ENCODE measurements at places on chromosomes 12 and 14.
A peak's percentile ranks its signal among the peaks of the same experiment; 100 is the strongest.

DNA sequence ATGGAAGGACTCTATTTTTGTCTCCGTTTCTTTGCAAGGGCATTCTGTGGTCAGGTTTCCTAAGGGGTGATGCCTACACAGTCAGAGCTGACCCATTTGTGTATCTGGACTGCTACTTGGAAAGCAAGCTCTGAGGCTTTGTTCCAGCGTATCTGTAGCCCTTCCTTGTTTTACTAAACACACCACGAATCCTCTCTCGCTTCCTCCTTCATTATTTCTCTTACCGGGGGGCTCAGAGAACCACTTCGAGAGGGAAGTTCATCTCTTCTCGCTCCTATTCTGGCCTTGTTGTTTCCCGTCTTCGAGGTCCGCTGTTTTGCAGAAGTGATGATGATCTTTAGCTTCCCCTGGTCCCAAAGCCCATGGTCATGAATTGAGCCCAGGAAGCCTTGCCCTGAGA, 164.7 kb downstream of the SSPN start:
- DNase-seq: no peak

DNA sequence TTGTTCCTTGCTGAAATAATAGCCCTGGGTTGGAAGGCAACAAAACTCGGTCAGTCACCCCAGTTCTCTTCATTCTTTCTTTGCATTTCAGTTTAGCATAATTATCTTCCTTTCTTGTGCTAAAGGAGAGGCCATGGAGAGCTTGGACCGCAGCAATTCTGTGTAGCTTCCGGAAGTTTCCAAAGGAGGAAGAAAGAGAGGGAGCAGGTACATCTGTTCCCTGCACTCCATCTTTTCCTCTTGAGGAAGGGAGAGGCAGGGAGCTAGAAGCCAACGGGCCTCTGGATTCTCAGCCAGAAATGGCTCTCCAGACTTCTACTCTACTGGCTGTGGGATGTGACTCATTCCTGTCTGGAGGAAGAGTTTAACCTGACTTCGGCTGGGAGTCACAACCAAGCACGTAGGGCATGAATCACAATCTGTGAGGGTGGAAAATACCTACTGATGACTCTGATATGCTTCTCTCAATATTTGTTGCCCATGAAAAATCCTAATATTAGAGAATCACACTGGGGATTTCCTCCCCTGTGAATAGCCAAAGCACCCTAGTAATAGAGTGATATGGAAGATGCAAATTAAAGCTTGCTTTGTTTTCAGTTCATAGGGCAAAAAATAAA, 17.0 kb downstream of the ANO6 start:
- no peak for DNase-seq

DNA sequence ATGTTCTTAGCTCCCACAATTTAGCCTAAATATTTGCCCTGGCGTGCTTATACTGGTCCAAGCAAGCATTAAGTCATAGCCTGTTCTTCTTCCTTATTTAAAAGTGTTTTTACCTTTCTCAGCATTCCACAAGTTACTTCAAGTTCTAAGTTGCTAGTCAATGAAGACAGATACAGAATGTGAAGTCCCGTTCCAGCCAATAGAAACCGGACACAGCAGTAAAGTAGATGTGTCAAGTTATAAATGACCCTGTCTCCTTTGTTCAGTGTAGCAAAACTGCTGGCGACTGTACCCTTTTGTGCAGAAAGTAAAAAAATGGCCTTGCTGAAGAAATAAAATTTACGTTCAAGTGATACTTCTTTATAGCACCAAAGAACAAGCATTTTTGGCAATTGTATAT, 3.9 kb downstream of the SNAPC1 start:
- no peak for DNase-seq

GRCh38 chr14:69299286-69300035, 39.5 kb downstream of the GALNT16 start:
- DNase-seq: no peak

- no peak for DNase-seq
These were observed 60.4 kb upstream of the PTHLH start for GRCh38 chr12:28032811-28033537.

- DNase-seq: no peak
These were observed 217.9 kb downstream of the CRADD start for GRCh38 chr12:93895089-93895445.

GRCh38 chr12:41277946-41278267, 89.8 kb downstream of the PDZRN4 start:
- no peak for DNase-seq

DNA sequence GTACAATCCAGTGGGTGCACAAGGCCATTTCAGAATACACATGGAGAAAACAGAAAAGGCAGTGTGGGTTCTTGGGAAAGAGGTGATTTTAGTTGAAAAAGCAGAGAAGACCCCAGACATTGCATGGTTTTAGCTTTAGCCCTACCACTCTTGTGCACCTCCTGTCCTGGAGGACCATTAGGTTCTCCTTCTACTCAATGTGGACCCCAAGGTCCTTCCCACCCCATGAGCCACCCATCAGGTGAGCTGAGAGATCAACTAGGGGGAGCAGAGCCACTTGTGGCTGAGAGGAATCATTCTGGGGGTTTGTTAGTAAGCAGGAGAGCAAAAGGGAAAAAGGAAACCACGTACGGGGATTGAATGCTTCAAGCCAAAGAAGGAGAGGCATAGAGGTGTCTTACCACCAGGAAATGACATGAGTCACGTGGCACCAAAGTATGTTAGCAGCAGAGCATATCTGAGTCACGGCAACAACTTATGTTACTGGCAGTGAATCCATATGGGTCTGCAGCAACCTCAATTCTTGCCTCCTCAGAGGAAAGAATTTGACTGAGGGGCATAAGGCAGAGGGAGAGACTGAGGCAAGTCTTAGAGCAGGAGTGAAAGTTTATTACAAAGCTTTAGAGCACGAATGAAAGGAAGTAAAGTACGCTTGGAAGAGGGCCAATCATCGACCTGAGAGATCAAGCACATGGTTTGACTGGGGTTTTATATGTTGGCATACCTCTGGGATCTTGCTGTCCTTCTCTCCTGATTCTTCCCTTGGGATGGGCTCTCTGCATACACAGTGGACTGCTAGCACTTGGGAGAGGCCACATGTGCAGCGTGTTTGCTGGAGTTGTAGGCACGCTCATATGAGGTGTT, 73.9 kb downstream of the HSD17B6 start:
- peak; percentile 62 for DNase-seq

DNA sequence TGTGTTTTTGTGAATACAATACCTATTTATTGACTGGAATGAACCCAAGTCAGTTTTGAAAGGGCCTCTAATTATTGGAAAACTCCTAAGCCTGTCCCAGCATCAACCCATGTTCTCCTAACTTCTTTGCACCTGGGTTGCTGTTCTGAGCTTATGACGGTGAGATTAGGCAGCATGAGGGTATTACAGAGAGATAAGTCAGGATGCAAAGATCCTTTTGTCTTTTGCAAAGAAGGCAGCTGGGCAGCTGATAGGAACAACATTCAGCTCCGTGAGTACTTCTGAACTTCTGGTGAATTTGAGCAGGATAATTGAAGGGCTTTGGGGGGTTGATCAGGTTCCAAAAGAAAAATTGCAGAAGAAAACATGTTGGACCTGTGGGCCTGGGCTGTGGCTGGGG, at the start of gene PDE6H:
Gene PDE6H, plus strand, starts transcription at position 227 of the 400 bp plus-strand sequence. CDS start 4,971 bp downstream, outside the sequence.
- no peak for DNase-seq

- DNase-seq: no peak
These were observed 1127.0 kb downstream of the GALC start for GRCh38 chr14:86865934-86866333.

DNA sequence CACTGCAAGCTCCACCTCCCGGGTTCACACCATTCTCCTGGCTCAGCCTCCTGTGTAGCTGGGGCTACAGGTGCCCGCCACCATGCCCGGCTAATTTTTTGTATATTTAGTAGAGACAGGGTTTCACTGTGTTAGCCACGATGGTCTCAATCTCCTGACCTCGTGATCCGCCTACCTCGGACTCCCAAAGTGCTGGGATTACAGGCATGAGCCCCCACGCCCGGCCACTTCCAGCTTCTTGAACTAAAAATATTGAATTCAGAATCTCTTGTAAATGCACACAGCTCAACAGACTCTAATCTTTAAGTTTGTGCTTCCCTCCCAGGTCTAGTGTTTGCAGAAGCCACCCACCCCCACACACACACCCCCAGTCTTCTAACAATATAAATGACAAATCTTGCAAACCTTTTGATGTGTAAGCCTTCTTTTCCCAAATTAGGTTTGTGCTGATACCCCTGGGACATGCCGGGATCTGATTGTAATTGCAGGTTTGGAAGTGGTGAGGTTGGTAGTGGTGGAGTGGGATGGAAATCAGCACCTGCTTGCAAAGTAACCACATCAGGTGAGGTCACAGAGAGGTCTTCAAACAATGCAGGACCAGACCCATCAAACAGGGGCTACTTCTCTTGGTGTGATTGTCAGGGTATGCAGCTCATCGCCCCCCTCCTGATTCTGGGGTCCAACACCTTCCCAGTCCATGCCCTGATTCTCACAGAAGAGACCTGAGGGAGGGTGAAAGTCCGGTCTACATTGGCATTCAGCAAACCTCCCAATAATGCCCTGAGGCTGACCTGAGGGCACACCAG, 51.4 kb upstream of the GPR132 start:
- no peak for DNase-seq

GRCh38 chr12:109596418-109597244, 23.0 kb downstream of the MVK start:
- DNase-seq: no peak

DNA sequence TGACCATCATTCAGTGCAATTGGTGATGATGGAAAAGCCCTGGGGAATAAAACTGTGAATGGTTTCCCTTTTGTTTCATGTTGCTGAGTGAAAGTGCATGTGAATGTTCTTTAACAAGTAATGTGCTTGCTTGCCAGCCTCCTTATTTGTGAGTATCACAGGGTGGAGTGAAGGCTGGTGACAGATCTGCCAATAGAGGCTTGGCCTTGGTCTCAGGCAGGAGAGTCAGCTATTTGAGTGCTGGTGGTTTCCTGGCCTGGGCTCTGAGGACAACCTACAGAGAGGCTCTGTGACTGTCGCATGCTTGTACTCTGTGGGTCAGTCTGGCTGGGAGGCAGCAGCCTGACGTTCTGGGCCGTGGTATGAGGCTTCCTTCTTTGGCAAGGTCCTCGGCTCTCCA, 20.7 kb downstream of the KRT85 start:
- DNase-seq: no peak

DNA sequence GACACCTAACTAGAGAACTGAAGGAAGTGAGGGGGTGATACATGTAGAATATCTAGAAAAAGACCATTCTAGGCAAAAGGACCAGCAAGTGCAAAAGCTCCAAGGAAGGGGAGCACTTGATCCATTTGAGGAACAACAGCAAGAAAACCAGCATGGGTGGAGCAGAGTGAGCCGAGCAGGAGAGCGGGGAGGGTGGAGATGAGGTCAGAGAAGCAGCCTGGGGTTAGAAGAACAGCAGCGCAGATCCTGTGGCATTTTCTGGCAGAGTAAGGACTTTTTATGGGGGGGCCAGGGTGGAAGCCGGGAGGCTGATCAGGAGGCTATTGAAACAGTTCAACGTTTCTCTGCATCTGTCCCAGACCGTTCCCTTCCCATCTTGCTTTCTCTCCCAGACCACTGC, 24.5 kb upstream of the TMCC3 start:
- DNase-seq: no peak

DNA sequence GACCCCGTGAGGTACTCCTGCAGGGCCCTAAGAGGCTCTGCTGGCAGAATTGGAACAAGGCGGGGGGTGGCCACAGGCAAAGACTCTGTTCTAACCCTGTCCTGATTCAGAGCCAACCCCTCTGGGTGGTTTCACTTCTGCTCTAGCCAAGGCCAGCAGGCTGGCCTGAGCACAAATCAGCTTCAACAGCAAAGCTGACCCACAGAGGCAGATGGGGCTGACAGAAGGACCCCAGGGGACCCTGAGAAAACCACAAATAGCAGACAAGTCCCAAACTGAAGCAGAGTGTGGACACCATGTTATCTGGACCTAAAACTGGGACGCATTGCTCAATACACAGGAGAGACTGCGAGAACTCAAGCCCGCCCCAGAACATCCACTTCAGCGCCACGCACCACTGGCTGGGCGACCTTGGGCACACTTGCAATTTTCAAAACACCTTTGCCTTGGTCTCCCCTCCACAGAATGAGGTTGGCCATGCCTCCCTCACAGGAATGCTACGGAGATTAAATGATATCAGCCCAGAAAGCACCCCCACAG, 76.4 kb upstream of the DICER1 start:
- no peak for DNase-seq

DNA sequence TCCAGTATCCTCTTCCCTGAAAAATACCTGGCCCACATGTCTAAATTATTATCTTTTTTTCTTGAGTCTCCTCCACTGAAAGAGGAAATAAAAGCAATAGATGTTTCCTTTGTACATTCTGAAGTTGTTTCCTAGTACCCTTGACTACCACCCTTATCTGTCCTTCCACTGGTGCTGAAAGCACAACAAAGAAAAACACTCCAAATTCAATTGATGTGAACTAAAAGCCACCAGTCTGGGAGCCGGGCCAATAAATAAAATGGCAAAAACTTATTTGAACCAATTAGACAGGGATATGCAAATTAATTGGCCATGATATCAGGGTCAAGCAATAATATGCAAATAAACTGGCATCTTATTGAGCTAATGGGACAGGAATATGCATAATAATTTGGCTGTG, 330.5 kb downstream of the PAWR start:
- no peak for DNase-seq
